ENCODE measurements at places on chromosomes 16 and 17.

DNA sequence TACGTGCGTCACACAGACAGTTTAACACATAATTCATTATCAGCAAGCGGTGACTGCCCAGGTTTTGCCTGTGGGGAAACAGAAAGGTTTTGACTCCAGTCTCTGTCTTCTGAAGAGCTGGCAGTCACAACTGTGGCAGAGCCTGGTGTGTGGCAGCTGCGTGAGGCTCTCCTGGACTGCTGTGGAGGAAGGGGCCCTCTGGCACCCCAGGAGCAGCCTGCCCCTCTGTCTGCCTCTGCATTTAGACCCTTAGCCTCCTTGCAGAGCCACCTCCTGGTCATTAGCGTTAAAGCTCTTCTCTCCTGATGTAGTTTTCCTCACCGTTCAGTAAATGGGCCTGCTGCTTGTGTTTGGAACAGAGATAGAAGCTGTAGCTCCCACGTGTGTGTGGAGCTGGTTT is 10.9 kb downstream of the RAB40C start:
- DNase-seq, result no peak

DNA sequence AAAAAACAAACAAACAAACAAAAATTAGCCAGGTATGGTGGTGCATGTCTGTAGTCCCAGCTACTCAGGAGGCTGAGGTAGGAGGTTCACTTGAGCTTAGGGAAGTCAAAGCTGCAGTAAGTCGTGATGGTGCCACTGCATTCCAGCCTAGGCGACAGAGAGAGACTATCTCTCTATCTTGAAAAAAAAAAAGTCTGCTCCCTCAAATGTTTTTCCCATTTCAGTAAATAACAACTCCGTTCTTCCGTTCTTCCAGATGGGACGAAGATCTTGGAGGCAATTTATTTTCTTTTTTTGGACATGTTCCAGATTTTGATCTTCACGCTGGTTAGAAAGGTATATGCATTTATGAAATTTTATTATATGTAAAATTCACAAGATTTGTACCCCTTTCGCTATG is 19.0 kb downstream of the ERAL1 start:
- no peak for DNase-seq

DNA sequence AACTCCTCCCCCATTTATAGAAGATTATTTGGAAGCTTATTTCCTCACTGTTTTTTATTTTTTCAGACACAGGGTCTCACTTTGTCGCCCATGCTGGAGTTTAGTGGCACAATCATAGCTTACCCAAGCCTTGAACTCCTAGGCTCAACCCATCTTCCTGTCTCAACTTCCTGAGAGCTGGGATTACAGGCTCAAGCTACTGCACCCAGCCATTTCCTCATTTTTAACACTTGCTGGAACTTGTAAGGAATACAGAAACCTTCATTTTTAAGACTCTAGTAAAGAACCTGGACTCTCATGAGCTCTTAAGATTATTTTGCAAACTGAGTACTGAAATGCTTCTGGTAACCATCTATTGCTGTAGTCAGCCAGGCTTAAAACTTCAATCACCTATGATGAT is 29.9 kb downstream of the KANSL1 start:
- DNase-seq, result no peak

GRCh38 chr16:55508941-55509931 is at the start of gene LPCAT2:
Gene LPCAT2, plus strand, starts transcription at chr16:55509072. Its CDS starts 110 bp downstream, at chr16:55509182.
- DNase-seq, result no peak

- DNase-seq, result no peak
Observed at GRCh38 chr17:31548709-31549108, 157.2 kb downstream of the RAB11FIP4 start.

GRCh38 chr16:82067042-82067803 is 32.2 kb downstream of the HSD17B2 start:
- DNase-seq, result no peak

GRCh38 chr16:86763819-86764218 is 185.5 kb downstream of the FOXL1 start:
- no peak for DNase-seq

DNA sequence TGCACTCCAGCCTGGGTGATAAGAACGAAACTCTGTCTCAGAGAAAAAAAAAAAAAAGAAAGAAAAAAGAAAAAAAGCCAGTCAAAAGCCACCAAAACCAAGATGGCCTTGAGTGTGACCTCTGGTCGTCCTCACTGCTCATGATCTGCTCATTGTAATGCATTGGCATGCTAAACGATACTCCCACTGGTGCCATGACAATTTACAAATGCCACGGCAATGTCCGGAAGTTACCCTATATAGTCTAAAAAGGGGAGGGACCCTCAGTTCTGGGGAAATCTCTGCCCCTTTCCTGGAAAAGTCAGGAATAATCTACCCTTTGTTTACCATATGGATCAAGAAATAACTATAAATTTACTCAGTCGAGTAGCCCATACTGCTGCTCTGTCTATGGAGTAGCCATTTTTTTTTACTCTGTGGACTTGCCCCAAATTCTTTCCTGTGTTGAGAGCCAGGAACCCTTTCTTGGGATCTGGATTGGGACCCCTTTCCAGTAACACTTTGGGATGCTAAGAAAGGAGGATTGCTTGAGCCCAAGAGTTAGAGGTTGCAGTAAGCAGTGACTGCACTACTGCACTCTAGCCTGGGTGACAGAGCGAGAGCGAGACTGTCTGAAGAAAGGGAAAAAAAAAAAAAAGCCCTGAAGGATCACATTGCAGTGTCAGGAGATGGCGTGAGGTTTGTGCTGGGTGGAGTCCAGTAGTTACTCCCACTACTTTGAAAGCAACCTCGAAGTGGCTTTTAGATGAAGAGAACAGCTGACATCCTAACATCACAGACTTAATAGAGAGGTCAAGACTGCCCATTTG is 3.7 kb upstream of the TMEM231 start:
- no peak for DNase-seq

GRCh38 chr17:78449983-78450595 is 71.6 kb downstream of the PGS1 start:
- no peak for DNase-seq

- DNase-seq, result no peak
Observed at GRCh38 chr17:173166-173911, 8.1 kb downstream of the DOC2B start.

GRCh38 chr17:19460700-19461099 is 49.7 kb downstream of the RNF112 start:
- peak; percentile 84 for DNase-seq

GRCh38 chr17:82225368-82226029 is 3.3 kb upstream of the SLC16A3 start:
- DNase-seq, result no peak

GRCh38 chr17:82615084-82616020 is 32.9 kb downstream of the WDR45B start:
- DNase-seq, result no peak

DNA sequence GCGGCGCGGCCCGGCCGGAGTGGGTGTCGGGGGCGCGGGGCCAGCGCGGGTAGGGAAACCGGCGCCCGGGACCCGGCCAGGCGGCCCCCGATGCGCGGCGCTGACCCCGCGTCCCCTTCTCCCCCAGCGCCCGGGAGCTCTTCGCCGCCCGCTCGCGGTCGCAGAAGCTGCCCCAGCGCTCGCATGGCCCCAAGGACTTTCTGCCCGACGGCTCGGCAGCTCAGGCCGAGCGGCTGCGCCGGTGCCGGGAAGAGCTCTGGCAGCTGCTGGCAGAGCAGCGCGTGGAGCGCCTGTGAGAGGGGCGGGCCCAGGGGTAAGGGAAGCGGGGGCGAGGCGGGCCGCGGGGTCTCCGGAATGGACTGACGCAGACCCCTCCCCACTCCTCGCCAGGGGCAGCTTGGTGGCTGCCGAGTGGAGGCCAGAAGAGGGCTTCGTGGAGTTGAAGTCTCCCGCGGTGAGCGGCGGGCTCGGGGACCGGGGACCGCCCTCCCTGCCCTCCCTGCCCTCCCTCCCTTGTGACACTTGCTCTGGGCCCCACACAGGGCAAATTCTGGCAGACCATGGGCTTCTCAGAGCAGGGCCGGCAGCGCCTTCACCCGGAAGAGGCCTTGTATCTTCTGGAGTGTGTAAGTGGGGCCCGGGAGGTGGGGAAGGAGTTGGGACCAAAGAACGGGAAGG is 430 bp downstream of the TSEN54 start:
- DNase-seq, result no peak

- DNase-seq, result no peak
Observed at GRCh38 chr17:49565948-49566491, 9.7 kb upstream of the NXPH3 start.

GRCh38 chr16:11164482-11165270 is 91.3 kb downstream of the SOCS1 start:
- DNase-seq, result no peak

DNA sequence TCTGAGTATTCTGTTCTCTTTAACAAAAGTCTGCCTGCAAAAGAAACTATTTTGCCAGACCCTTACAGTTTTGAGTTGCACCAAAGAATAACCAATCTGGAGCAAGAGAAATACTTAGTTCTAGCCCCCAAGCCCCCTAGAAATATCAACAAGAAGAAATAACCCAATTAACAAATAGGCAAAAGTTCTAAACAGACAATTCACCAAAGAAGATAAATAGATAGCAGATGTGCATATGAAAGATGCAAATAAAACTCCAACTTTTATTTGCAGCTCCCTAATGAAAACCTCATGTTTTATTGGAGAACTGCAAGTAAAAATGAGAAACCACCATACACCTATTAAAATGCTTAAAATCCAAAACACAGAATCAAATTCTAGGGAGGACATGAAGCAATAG is 1308.0 kb downstream of the CDH11 start:
- no peak for DNase-seq

DNA sequence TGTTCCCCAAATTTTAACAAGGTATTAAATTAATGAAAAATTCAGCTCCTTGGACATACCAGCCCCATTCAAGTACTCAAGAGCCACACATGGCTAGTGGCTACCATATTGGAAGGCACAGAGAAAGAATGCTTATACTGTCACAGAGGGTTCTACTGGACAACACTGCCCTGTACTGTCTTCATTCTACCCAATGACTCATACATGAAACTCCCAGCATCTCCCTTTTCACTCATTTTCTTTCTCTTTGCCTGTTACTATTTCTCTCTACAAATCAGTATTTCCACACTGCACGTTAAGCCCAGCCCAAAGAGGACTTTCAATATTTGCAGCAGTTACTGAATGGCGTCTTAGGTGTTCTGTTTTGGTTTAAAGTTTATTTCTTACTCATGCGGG is 72.1 kb upstream of the RCVRN start:
- no peak for DNase-seq

DNA sequence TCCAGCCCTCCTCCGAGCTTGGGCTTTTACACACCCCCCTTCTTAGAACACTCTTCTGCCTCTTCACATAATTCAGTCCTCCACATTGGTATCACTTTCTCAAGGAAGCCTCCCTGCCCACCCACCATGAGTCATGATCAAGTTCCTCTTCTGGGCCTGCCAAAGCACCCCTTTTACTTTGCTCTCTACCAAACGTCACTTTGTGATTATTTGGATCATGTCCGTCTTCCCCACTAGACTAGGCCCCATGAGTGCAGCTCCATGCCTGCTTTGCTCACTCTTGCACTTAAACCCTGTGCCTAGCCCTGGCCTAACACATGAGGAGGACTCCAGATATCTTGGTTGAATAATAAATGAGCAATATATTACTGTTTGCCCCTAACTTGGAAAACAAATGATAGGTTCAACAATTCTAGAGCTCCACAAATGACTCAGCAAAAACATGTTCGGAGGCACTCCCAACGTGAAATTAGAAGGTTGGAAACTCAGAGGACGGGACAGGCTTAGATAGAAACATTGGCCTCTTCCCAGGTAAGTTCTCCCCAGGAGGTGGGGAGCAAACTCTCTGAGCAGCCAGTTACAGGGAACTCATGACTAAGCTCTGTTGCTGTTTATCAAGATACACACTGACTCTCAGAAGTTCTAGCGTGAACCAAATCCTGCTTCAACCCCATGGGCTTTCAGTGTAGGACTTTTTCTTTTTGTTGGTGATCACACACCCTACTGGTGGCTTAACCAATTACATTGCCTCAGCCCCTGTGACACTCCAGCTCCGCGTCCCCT is 28.3 kb downstream of the G6PC1 start:
- no peak for DNase-seq

DNA sequence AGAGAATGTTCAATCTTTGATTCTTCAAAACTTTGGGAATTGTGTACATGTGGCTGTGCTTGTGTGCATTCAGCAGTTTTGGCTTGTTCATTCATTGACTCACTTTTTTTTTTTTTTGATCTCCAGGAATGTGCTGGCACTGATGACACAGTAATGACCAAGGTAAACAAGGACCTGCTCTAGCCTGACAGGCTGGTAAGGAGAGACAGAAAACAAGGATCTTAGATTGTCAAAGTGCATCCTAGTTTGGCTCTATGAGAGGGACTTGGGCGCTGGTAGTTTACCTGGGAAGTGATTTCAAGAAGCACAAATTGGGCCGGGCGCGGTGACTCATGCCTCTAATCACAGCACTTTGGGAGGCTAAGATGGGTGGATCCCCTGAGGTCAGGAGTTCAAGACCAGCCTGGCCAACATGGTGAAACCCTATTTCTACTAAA is 233.1 kb upstream of the WSCD1 start:
- peak; percentile 37 for DNase-seq

DNA sequence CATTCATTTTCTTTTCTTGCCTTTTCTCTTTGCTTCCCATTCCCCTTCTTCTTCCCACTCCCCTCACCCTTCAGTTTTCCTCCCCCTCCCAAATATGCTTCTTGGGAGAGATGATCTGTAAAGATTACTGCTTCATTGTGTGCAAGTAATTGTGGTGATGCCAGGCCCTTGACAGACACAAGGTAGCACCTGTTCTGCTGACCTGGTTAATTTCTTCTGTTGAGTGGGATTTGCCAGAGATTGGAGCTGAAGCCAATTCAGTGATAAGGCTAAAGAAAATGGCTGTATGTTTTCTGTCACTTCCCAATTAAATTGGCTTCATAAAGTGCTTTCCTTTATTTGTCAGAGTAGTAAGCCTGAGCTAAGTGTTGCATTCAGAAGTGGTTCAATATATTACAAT is 44.5 kb downstream of the AATF start:
- no peak for DNase-seq

GRCh38 chr17:41492771-41493170 is 3.1 kb upstream of the KRT36 start:
- no peak for DNase-seq

GRCh38 chr17:13619462-13619861 is 17.7 kb upstream of the HS3ST3A1 start:
- DNase-seq, result no peak

DNA sequence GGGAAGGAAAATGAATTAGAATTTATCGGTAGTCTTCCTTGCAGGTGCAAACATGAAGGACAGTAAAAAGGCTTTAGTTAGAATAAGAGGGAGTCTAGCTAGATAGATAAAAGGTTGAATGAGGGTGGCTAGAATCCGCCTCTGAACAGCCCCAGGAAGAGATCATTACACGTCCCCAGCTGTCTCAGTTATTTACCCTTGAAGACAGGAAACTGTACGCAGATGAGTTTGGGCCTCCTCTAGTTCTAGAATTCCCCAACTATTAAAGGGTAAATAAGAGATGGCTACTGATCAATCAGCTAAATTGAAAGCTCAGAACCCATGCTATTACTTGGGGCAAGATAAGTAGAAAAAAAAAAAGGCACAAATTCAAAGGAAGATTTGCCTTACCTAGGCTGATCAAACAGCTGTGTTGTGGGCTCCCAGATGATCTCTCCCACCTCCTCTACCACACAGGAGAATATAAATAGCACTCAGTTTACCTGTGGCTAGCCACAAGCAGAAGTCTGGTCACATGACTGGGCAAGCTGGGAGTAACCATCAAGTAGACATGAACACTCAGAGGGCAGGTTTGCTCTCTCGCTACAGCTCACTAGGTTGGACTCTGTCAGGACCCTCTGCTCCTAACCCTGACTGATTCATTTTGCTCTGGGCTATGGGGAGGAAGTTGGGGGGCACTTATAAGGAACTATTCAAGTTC is 17.0 kb downstream of the FAM117A start:
- DNase-seq, result no peak

- no peak for DNase-seq
Observed at GRCh38 chr16:69775563-69775962, 13.4 kb downstream of the WWP2 start.

- DNase-seq, result no peak
Observed at GRCh38 chr16:68367030-68367429, 56.2 kb downstream of the PRMT7 start.
